ENCODE measurements at places on chromosomes 3 and 15.

- DNase-seq, result no peak
Observed at GRCh38 chr3:13689373-13690260, 140.7 kb downstream of the FBLN2 start.

DNA sequence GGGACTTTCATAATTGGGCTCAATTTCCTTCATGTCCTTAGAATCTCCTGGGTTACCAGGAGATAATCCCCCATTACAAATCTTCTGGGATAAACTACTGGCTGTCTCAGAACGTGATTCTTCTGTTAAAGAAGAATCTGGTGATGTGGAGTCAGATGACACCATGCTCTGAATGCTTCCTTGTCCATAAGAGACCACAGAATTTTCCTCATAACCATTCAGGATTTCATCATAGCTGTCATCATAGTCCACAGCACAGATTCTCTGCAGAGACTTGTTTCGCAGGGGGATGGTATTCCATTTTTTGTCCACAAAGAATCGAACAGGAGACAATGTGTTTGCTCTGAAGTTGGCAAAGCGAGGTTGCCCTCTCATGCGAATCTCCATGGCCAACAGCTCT, 109.8 kb upstream of the TSPAN3 start:
- DNase-seq, result peak; percentile 3

GRCh38 chr3:137259701-137260100, 301.9 kb downstream of the IL20RB start:
- no peak for DNase-seq

GRCh38 chr3:96059301-96059700, 755.1 kb upstream of the EPHA6 start:
- no peak for DNase-seq

GRCh38 chr3:134517791-134518190, 31.9 kb downstream of the CEP63 start:
- peak; percentile 63 for DNase-seq

- DNase-seq, result peak; percentile 65
Observed at GRCh38 chr3:125186261-125186787, 26.2 kb downstream of the SLC12A8 start.

DNA sequence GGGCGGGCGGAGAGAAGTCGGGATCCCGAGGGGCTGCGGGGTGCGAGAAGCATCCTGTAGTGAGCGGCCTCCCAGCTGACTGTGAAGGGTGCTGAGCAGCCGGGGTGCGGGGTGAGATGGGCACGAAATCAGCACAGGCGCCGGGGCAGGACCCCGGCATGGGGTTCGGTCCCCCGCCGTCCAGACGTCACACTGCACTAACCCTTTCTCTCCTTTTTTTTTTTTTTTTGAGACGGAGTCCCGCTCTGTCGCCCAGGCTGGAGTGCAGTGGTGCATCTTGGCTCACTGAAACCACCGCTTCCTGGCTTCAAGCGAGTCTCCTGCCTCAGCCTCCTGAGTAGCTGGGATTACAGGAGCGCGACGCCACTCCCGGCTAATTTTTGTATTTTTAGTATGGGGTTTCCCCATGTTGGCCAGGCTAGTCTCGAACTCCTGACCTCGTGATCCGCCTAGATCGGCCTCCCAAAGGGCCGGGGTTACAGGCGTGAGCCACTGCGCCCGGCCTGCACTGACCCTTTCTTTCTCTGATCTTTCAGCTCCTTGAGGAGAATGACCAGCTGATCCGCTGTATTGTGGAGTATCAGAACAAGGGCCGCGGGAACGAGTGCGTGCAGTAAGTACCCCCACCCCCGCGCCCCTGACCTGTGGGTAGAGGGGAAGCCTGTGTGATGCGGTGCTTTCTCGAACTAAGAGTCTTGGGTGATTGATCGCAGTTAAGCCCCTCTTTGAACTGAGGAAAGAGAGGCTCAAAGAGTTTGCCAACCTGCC, 513 bp downstream of the SS18L2 start:
- DNase-seq, result peak; percentile 34

DNA sequence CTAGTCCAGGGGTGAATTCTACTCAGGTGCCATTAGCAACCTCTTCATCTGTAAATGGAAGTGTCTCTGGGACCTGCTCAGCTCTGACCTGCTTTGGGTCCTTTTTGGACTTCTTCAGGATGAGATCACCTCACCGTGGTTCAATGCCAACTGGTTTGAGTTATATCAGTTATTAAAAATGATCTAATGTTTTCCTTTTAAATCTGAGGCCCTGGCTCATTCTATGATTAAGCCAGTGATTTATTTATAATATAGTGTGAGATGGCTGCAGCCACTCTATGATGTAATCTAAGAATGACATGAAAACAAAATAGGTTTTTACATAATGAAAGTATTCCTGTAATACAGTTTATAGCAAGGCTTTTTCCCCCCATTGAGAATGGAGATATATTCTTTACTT, 79.4 kb downstream of the LPP start:
- no peak for DNase-seq

DNA sequence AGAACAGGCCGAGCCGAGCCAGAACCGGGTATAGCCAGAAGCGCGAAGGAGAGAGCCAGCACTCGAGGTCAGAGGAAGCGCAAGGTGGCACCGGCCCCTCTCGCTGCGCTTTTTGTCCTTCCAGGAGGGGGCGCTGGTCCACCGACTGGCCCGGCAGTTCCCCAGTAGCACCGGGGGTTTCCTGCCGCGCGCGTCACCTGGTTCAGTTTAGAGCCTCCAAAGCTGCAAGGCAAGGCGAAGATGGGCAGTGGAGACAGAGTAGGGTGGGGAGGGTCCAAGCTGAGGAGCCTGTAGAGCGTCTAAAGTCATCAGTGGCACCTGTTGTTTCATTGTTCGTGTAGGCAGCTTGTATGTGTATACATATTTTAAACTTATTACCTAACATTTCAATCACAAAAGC, 7.6 kb upstream of the NR2E3 start:
- DNase-seq, result no peak

DNA sequence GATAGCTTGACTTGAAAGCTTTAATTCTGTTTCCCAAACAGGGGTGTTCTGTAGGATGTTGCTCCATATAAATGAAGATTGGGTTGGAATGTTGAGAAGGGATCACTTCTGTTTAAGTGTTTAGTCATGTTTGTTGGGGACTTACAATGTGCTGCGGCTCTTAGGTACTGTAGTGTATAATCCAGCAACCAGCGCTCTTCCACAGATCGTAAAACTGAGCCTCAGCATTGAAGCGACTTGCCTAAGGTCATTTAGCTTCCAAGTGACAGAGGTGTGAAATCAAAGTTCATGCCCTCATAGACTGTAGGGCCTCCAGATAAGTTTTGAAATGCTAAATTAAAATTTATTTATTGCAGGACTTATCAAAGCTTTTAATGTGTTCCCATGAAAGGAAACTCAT, 1.8 kb downstream of the MKRN2 start:
- DNase-seq, result no peak

- DNase-seq, result peak; percentile 95
Observed at GRCh38 chr3:128804017-128804810, 75.2 kb upstream of the ACAD9 start.

- no peak for DNase-seq
Observed at GRCh38 chr3:68866157-68866556, 66.2 kb downstream of the TAFA4 start.

GRCh38 chr15:57680021-57680420, 26.5 kb upstream of the POLR2M start:
- peak; percentile 55 for DNase-seq

GRCh38 chr15:69305204-69305931, 6.7 kb downstream of the PAQR5 start:
- no peak for DNase-seq

DNA sequence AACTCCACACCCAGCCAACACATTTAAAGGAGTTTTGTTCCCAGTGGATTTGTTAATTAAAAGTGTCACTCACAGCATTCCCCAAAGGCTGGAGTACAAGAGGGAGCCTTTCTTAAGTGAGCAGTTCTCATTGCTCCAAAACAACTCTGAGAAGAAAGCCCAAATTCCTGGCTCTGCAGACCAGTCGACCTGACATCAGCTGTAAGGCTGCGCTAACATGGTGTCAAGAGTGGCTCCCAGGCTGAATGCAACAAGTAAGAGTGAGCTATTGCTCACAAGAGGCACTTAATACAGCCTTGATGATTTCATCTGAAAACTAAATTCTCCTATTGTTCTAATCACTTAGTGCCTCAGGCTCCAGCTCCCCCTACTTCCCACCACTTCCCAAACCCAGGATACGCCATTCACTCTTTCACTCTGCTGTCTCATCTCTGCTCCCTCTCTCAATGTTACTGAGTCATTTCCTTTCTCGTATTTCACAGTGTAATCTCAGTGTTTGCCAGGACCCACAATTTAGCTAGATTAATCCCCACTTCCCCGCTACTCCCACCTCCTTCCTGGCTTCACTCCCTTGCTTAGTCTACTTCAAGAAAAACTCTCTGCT, 81.8 kb downstream of the WWTR1 start:
- peak; percentile 56 for DNase-seq

GRCh38 chr3:177250151-177250550, 52.9 kb upstream of the TBL1XR1 start:
- DNase-seq, result no peak

DNA sequence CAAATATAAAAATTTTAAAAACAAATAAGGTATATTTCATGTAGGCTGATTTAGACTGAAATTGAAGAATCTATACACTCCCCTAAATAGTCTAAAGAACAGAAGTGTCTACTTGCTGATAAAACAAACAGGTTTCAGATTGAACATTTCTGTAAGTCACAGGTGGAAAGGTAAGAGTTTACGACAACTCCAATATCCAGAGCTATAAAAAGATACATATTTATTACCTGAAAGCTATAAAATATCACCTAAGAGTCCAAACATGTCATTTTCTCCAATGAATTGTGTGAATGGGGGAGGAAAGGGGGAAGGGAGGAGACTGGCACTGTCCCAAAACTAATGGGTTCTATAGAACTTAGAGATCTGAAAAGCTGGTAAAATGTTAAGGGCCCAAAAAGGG, 26.1 kb downstream of the PPP1R2 start:
- DNase-seq, result no peak

DNA sequence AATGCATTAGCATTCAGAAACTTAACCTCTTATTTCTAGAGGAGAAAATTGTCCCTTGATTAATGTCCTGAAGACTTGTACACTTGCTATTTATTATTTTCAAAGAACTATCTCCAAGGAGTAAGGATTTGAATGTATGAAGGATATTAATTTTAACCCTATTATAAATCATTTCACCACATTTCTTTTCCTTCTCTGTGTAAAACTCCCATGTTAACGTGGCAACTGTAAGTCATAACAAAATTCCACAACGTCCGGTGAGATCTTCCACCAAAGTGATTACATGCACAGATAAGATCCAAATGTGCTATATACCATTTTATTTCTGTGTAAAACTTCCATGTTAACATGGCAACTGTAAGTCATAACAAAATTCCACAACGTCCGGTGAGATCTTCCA, 229.1 kb upstream of the ARHGEF26 start:
- DNase-seq, result no peak

DNA sequence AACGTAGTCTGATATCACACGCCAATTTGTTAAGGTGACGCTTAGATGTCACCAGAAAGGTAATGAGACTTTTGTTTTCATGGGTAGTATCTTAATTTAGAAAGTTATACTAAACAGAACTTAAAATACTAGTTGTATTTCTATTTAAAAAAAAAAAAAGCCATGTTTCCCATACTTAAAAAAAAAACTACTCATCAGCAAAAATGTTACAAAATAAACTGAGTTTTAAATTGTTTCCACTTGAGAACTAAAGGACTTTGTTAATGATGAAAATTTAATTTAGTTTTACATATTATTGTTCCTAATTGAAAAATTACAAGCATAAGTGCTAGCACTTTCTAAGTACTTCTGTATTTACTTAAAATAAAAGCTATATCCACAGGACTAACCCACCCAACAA, 300.8 kb upstream of the ATP11B start:
- DNase-seq, result no peak

DNA sequence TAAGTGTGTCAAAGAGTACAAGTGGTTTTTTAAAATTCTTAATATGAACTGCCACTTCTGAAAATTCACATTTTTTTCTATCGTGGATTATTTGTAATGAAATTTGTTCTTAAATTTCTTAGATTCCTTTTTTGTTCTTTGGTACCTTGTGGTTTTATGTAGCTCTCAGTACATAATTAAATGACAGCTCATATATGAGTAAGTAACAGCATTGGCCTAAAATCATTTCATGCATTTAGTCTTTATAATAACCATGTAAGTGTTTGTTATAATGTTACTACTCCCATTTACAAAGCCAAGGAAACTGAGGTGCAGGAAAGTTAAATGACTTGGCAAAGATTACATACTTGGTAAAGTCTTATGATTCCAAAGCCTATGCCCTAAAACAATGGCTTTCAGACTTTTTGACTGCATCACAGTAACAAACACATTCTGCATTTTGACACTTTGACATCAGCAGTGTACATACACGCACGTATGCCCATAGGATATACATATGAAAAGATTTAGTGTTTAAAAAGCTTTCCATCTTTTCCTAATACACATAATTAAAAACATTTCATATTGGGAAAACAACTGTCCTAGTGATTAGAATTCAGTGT, 14.9 kb downstream of the SPRED1 start:
- DNase-seq, result no peak

DNA sequence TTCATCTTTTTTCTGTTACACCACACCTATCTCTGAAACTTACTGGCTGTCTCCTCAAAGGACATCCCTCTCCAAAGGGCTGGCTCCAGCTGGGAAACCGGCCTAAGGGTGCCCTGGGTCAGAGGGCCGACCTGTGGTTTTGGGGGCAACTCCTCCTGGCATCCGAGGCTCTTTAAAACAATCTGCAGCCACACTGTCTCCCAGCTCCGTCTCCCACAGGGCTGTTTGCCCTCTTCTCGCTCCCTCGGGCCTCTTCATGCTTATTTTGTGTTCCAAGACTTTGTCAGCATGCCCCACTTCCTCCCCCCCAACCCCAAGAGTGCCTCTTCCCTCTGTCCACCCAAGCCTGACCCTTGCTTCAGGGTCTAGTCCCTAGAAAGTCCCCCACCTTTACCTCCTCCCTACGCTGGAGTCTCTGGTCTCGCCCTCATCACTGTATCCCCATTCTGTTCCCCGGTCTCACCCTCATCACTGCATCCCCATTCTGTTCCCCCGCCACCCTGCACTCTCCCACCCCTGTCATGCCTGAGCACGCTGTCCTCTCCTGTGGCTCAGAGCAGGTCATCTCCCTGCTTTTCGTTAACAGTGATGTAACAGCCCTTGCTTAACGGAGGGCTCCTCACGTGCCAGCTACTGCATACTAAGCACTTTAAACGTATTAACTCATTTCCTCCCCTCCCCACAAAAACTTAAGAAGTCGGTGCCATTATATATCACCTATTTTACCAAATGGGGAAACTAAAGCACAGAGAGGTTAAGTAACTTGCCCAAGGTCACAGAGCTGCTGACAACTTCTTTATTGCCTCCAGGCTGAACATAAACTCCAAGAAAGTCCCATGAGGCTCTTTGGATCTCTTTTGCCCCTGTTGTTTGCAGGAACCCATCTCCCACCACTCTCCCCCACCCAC, 1.1 kb upstream of the CSK start:
- no peak for DNase-seq

- DNase-seq, result no peak
Observed at GRCh38 chr15:55823699-55824340, 80.9 kb upstream of the PRTG start.

- DNase-seq, result no peak
Observed at GRCh38 chr15:74432968-74433591, 678 bp downstream of the SEMA7A start.

Data from OCI-M1 (cell line).